ENCODE measurements at places on chromosomes 3 and 15. TPM values are rescaled to one million over a fixed set of nuclear protein-coding genes. Genes with fewer than 3 reads are reported as not detected.

MYRIP gene
- total RNA-seq: 0.36 TPM

CLDN1 gene
- total RNA-seq: 0.48 TPM

ACTR8 gene
- 35.9 TPM for total RNA-seq

PIF1 gene
- 70.9 TPM for total RNA-seq

PLSCR2 gene
- total RNA-seq: not detected

GRCh38 chr15:74605795-74606150, 9.9 kb upstream of the CLK3 start:
- DNase-seq: no peak
- H3K4me1 ChIP-seq: peaks cover 12% of the 10 kb centered on the region
- H3K36me3 ChIP-seq: no peaks in the 10 kb centered on the region
- no peak overlapping the region for H3K27ac ChIP-seq

DNA sequence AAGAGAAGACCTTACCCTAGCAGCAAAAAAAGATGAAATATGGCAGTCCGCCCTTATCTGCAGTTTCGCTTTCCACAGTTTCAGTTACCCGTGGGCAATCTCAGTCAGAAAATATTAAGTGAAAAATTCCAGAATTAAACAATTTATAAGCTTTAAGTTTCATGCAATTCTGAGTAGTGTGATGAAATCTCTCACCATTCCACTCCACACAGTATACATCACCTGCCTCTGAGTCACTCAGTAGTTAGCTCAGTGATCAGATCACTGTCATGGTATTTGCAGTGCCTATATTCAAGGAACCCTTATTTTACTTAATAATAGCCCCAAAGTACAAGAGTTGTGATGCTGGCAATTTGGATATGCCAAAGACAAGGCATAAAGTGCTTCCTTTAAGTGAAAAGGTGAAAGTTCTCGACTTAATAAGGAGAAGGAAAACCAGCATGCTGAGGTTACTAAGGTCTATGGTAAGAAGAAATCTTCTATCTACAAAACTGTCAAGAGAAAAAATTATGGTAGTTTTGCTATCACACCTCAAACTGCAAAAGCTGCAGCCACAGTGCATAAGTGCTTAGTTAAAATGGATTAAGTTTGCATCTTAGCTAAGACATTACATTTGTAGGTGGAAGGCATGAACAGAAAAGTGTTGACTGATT, 48.1 kb downstream of the HSPBAP1 start:
- no peak for DNase-seq
- H3K27ac ChIP-seq: no peak overlapping the region
- H3K36me3 ChIP-seq: no peaks in the 10 kb centered on the region
- H3K27me3 ChIP-seq: no peaks in the 10 kb centered on the region

DNA sequence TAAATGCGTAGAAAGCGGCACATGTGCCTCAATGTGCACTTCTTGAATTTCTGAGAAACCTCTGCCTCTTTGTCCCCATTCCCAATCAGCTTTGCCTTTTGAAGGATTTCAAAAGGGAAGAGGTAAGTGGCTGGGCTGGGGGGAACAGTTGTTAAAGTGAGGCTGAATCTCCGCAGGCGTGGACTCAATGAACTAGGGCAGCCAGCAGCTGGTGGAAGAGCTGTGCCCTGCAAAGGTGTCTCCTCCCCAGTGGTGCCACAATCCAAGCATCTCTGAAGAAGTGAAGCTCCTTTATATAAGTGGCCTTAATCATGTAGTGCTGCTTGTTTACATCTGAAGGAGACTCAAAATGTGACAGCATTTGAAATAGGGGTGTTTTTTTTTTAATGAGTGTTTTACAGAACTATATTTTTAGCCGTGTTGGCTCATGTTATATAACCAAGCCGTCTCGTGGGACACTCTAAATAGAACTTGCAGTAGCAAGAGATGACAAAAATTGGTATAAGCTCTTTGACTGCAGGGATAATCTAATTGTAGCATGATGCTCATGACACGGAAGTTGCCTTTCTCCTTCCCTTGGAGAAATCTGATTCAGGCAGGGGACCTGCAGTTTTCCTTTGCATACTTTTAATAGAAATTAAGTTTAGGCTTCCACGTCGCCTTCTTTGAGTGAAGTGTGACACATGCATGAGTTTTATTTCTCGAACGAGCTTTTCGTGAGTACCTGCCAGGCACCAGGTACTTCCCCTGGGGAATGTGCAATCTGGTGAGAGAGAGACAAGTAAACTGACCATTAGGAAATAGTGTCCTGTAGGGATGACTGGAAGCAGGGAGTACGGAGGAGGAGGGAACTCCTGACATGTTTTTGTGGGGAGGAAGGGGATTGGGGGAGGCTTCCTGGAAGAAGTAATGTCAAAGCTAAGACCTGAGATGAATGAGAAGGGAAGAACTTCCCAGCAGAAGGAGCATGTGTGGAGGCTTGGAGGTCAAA, 179.7 kb upstream of the BHLHE40 start:
- H3K36me3 ChIP-seq: no peaks in the 10 kb centered on the region
- no peaks in the 10 kb centered on the region for H3K27me3 ChIP-seq
- no peak for DNase-seq
- H3K27ac ChIP-seq: no peak overlapping the region

GRCh38 chr3:184658223-184658928, 53.5 kb downstream of the MAGEF1 start:
- H3K27me3 ChIP-seq: no peaks in the 10 kb centered on the region
- H3K27ac ChIP-seq: peak overlapping the region; percentile 89
- no peaks in the 10 kb centered on the region for H3K36me3 ChIP-seq
- H3K4me1 ChIP-seq: peaks cover 55% of the 10 kb centered on the region
- DNase-seq: peak; percentile 30

GRCh38 chr3:190059242-190059590, 61.5 kb downstream of the P3H2 start:
- H3K4me3 ChIP-seq: no peak overlapping the region
- H3K4me1 ChIP-seq: peaks cover 18% of the 10 kb centered on the region
- no peaks in the 10 kb centered on the region for H3K27me3 ChIP-seq
- no peaks in the 10 kb centered on the region for H3K36me3 ChIP-seq

DNA sequence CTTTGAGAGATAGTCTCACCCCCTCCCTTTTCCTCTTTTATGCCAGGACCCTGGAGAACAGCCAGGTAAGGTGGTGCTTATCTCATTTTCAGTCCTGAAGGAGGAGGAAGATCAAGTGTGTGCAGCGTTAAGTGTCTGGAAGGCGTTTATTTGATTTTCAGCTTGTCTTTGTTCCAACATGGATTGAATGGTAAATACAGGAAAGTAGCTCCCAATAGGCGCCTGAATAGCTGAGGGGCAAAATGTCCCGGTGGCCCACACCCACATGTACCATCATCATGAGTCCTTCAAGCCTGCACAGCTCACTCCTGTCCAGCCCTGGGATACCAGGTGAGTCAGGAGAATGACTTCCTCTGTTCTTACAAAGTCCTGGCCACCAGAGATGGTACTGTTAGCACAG, 73.5 kb downstream of the CEMIP start:
- H3K27ac ChIP-seq: no peak overlapping the region
- no peak for DNase-seq
- H3K27me3 ChIP-seq: no peaks in the 10 kb centered on the region
- H3K4me1 ChIP-seq: no peaks in the 10 kb centered on the region
- H3K36me3 ChIP-seq: no peaks in the 10 kb centered on the region

DNA sequence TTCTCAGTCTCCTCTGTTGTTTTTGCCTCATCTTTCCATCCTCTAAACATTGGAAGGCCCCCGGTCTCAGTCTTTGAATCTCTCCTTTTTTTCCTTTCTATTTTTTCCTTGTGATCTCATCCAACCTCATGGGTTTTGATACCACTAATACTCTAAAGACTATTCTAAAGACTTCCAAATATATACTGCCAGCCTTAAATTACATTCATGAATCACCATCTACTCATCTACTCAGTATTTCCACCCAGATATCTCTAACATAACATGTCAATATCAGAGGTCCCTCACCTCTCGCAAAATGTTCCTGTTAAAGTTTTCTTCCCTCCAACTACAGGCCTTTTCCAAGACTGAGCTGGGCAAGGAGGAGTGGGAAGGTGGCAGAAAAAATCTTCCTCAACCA, 282.5 kb upstream of the TTC14 start:
- no peak overlapping the region for H3K27ac ChIP-seq
- DNase-seq: no peak
- H3K4me1 ChIP-seq: no peaks in the 10 kb centered on the region
- no peaks in the 10 kb centered on the region for H3K36me3 ChIP-seq
- no peaks in the 10 kb centered on the region for H3K27me3 ChIP-seq

GRCh38 chr15:64695561-64695992, 79.8 kb downstream of the RBPMS2 start:
- no peaks in the 10 kb centered on the region for H3K27me3 ChIP-seq
- no peak for DNase-seq
- H3K27ac ChIP-seq: no peak overlapping the region
- H3K36me3 ChIP-seq: peaks cover 33% of the 10 kb centered on the region
- peaks cover 60% of the 10 kb centered on the region for H3K4me1 ChIP-seq

- peaks cover 5% of the 10 kb centered on the region for H3K4me1 ChIP-seq
- peak overlapping the region; percentile 65 for H3K4me3 ChIP-seq
- peaks cover 12% of the 10 kb centered on the region for H3K36me3 ChIP-seq
- peak; percentile 49 for DNase-seq
These were observed 1.9 kb downstream of the AEN start for GRCh38 chr15:88623061-88623460.

DNA sequence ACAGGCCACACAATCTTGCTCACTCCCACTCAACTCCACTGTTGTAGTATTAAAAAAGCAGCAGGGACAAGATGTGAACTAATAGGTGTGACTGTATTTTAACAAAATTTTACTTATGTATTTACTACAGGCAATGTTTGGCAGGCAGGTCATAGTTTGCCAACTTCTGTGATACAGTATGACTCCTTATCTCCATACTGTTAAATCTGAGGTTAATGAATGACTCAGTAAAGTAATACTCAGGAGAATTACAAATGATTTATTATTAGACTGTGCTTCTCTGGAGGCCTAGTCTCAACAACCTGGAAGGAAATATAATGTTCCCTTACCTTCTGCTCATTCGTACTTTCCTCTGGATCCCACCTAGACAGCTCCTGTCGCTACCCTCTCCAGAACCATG, 258.6 kb upstream of the KCNMB2 start:
- no peak overlapping the region for H3K27ac ChIP-seq
- DNase-seq: peak; percentile 61
- H3K4me1 ChIP-seq: no peaks in the 10 kb centered on the region
- H3K4me3 ChIP-seq: no peak overlapping the region
- H3K36me3 ChIP-seq: no peaks in the 10 kb centered on the region

DNA sequence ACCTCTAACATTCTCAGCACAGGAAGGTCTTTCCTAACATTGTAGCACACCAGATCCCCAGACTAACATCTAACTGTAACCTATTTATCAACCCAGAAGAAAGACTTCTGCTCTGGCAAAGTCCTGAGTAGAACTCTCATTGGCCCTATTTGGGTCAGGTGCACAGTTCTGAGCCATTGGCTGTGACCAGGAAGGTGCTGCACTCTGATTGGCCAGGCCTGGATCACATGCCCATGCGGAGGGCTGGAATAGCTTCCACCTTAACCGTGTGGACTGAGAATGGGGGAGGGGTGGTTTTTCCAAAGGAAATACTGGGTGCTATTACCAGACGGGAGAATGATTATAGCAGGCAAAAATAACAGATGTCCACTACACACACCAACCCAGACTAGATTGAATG, 11.5 kb downstream of the FEZF2 start:
- no peaks in the 10 kb centered on the region for H3K4me1 ChIP-seq
- no peak for DNase-seq

- no peak overlapping the region for H3K4me3 ChIP-seq
- H3K4me1 ChIP-seq: peaks cover 10% of the 10 kb centered on the region
- no peak for DNase-seq
- no peaks in the 10 kb centered on the region for H3K27me3 ChIP-seq
These were observed 4.8 kb downstream of the LPCAT4 start for GRCh38 chr15:34362047-34362773.

GRCh38 chr15:29045717-29046116, 159.9 kb downstream of the APBA2 start:
- no peak for DNase-seq
- peaks cover 15% of the 10 kb centered on the region for H3K4me1 ChIP-seq
- no peak overlapping the region for H3K4me3 ChIP-seq
- H3K27ac ChIP-seq: no peak overlapping the region

DNA sequence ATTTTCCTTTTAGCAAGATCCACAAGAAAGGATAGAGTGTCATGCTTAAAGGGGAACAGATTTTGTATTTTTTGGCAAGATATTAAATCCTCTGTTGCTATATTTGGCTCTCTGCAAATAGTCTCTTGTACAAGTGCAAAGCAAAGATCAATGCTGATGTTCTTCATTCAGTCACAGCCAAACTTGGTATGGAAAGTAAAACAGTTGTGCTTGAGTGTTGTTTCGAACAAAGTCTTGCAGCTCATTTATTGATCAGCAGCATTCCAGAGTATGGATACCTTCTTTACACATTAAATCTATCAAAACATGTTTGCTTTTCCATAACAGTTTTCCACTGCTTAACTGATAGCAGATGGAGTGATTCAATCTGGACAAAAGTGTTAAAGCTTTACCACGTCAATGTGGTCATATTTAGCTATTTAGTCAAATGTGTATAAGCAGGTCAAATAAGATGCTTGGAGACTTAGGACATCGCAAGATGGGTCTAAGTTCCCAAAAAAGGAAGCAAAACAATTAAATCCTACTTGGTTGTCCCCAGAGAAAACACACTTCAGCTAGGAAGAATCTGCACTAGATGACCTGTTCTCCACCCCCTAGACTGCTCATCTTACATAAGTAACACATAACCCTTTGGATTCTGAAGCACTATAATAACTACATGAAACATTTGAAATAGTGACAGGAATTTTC, 52.4 kb downstream of the VGLL3 start:
- no peak for DNase-seq
- H3K27me3 ChIP-seq: no peaks in the 10 kb centered on the region
- H3K4me3 ChIP-seq: no peak overlapping the region
- no peaks in the 10 kb centered on the region for H3K36me3 ChIP-seq
